Jurkat, Clone E6-1 (cell line): ENCODE measurements at places on chromosomes 12 and 14.

- DNase-seq, result no peak
Measured at GRCh38 chr14:66833816-66834215, 325.9 kb downstream of the GPHN start.

- no peak for DNase-seq
Measured at GRCh38 chr12:111254106-111254505, 114.8 kb downstream of the PHETA1 start.

- no peak for DNase-seq
Measured at GRCh38 chr14:88032373-88032772, 27.4 kb downstream of the GPR65 start.

DNA sequence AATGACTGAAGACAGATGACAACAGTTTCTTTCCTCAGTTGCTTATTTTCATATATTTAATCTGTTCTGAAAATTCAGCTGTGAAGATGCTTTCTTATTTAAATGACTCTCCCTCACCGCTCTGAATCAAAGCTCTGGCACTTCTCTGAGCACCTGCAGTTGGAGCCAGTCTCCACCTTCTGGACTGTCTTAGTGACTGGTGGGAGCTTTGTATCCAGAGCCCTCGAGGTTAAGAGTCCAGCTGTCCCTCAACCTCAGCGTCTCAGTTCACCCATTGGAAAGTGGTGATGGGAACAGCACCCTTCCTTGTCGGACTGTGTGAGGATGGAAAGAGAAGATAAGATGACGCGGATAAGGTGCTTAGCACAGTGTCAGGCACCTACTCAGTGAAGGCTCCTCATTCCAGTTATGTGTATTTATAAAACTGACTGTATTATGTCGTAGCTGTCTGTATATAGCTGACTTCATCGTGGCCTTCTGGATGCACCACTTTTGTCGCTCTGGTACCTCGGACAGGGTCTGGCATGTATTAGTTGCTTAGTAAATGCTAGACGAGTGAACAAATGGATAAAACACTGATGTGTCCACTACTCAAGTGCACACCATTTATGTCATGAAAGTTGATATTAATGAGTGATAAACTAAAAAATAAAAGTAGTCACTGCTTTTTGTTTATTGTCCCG is 34.5 kb downstream of the ELK3 start:
- no peak for DNase-seq

DNA sequence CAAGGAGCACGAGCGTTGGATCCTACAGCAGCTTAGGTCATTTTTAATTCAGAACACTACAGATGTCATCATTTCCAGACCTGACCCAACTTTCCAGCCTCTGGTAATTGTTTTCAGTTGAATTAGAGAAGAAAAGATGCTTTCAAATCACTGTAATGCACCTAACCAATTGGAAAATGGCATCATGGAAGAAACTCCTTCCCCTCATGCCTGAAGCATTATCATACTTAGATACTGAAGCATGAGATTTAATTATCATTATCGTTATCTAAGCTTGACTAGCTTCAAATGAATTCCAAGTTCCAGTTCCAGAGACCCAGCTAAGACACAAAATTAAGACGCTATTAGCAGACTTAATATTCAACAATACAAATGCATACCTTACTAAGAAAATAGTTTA is 299.3 kb downstream of the TMEM132D start:
- DNase-seq, result no peak

DNA sequence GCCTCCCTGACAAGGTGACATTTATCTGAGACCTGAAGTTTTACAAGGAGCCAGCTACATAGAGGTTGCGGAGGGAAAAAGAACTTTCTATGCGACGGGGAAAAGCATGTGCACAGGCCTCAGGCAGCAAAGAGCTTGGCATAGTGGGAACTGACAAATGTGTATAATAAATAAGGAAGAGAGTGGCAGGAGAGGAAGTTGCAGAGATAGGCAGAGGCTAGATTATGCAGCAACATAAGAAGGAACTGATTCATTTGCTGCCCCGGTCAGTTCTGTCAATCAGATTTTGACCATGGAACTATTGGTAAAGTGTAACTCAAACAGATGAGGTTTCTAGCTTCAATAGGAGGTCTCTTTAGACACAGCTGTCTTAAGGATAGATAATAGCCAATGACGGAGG is 33.7 kb upstream of the RIC8B start:
- no peak for DNase-seq

- no peak for DNase-seq
Measured at GRCh38 chr12:71848212-71848611, 8.7 kb downstream of the TBC1D15 start.
